ENCODE measurements at places on chromosomes 5 and 9.

DNA sequence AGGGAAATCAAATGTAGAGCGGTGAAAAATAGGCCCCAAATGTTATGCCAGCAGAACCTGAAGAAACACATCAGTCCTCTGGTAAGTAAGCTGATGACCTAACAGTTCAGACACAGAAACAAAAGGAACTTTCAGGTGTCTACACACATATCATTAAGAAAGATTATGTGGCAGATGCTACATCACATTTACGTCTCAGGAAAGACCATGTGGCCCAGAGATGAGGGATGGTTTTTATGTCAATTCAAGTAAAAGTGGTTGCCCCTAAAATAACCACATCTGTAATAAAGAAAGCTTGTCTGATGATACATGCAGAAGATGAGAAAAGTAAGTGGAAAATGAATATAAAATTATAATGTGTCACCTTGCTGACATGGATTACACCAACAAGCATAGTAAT, 31.4 kb downstream of the GNAQ start:
- H3K4me3 ChIP-seq = no peak overlapping the region
- no peaks in the 10 kb centered on the region for H3K27me3 ChIP-seq
- H3K27ac ChIP-seq = no peak overlapping the region
- H3K4me1 ChIP-seq = no peaks in the 10 kb centered on the region

DNA sequence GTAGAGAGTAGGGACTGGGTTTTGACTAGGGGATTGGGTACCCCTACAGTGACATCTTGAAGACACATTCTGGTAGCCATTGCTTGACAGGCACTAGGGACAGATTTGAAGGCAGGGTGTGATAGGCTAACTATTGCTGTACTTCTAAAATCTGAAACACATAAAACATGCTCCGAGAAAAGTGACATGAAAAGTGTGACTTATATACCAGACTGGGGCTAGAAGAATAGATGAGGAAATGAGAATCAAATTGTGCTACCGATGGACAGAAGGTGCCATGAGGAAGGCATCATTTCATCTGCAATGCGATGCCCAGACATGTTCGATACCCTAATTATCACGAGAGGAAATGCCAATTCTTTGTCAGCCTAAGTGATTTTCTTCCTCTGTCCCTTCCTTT, 475.8 kb downstream of the SPOCK1 start:
- no peaks in the 10 kb centered on the region for H3K36me3 ChIP-seq
- no peaks in the 10 kb centered on the region for H3K27me3 ChIP-seq
- no peaks in the 10 kb centered on the region for H3K4me1 ChIP-seq
- no peak overlapping the region for H3K4me3 ChIP-seq
- no peak for DNase-seq

GRCh38 chr5:9094582-9094981, 451.3 kb downstream of the SEMA5A start:
- no peak overlapping the region for H3K27ac ChIP-seq
- H3K4me3 ChIP-seq = no peak overlapping the region
- no peaks in the 10 kb centered on the region for H3K4me1 ChIP-seq
- H3K27me3 ChIP-seq = no peaks in the 10 kb centered on the region

- peaks cover 13% of the 10 kb centered on the region for H3K4me1 ChIP-seq
- no peaks in the 10 kb centered on the region for H3K36me3 ChIP-seq
- H3K27me3 ChIP-seq = peaks cover 3% of the 10 kb centered on the region
Measured at GRCh38 chr5:73129143-73129542, 8.8 kb downstream of the TMEM171 start.

All from natural killer cell (primary cell).